Naive thymus-derived CD8-positive, alpha-beta T cell (primary cell): ENCODE measurements at places on chromosomes 5 and 9.

- DNase-seq: no peak
Measured at GRCh38 chr5:125249400-125249799, 503.0 kb upstream of the ZNF608 start.

DNA sequence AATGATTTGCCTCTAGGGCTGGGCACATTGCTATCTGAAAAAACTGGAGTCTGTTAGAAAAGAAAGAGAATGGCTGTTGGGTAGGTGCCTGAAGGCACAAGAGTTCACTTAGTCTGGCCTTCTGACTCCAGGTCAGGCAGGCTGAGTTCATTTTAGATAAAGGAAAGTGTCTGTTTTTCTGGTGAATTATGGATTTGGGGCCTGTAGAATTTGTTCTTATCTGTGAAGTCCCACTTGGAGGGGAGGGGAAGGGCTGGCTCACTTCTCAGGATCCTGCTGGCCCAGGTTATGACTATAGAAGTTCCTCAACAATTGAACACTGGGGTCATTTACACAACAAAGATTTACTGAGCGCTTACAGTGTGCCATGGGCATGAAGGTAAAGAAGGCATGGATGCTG, 11.5 kb upstream of the SEPTIN8 start:
- DNase-seq: no peak

- DNase-seq: no peak
Measured at GRCh38 chr5:81397176-81397575, 3.2 kb upstream of the ACOT12 start.

DNA sequence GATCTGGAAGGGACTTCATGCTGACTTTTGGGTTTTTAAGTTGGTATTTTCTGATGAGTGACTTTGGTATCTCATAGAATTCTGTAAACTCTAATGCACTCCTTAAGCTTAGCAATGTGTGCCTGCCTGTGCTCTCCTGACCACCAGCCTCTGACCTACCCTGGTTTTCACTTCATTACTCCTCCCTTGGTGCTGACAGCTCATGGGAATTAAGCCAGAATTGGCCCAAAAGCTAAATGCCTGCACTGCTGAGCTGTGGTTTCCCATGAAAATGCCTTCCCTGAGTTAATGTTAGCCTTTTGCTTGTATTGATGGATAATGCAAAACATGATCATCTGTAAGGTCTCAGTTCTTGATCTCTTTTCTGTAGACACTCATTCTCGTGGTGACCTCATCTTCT, 308.0 kb downstream of the DOCK8 start:
- DNase-seq: no peak

DNA sequence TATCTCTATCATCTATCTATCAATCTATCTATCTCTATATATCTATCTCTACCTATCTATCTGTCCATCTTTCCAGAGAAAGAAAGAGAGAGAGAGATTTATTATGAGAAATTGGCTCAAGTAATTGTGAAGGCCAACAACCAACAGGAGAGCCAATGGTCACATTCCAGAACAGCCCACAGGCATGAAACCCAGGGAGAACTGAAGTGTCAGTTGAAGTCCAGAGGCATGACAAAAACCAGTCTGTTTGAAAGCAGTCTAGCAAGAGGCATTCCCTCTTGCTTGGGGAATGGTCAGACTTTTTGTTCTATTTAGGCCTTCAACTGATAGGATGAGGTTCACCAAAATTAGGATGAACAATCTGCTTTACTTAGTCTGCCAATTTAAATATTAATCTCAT, 87.6 kb upstream of the PLCXD3 start:
- no peak for DNase-seq

GRCh38 chr5:73119451-73120157, 771 bp upstream of the TMEM171 start:
- DNase-seq: no peak

GRCh38 chr5:25850581-25850980, 1187.8 kb downstream of the CDH9 start:
- no peak for DNase-seq

DNA sequence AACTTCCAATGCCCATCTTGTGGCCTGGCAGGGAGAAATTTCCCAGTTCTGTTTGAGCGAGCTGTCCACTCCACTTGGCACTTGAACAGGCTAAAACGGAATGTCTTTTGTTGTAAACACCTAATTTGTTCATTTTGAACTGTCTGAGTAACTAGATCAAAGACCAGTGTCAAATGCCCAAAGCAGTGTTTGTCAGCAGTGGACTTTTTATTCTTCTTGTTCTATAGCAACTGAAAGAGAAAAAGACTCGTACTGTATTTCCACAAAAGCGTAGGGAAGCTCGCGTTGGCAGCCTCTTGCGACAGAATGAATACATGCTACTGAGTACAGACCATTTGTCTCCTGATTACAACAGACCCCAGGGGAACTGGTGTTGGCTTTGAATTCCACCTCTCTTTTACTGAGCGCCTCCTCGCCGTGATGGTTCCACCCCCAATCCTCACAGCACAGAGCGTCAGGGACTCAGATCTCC, 601.8 kb upstream of the ZNF608 start:
- DNase-seq: no peak

- DNase-seq: no peak
Measured at GRCh38 chr9:122215663-122216062, 13.1 kb downstream of the LHX6 start.

DNA sequence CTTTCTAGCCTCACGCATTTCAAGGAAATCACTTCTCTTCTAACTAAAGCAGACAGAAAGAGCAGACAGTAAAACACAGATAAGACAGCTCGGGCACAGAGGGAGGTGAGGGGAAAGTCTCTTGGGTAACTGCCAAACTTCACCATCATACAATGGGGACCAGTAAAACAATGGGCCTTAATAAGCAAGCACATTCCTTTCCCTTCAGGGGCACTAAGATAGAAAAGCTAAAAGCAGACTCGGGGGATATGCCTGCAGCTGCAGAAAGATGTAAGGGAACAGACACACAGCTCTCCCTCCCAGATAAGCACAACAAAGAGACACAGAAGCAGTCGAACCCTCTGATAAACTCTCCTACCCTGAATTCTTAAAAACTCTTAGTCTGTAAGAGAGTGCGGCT, 15.6 kb upstream of the CKS2 start:
- DNase-seq: no peak

- no peak for DNase-seq
Measured at GRCh38 chr9:11946531-11946930, 746.7 kb upstream of the TYRP1 start.

GRCh38 chr9:94817291-94818177, 91.0 kb downstream of the AOPEP start:
- no peak for DNase-seq
